ENCODE measurements at places on chromosomes 6 and 20.

- no peak for DNase-seq
These were observed 9.7 kb upstream of the WFDC8 start for GRCh38 chr20:45588800-45589199.

DNA sequence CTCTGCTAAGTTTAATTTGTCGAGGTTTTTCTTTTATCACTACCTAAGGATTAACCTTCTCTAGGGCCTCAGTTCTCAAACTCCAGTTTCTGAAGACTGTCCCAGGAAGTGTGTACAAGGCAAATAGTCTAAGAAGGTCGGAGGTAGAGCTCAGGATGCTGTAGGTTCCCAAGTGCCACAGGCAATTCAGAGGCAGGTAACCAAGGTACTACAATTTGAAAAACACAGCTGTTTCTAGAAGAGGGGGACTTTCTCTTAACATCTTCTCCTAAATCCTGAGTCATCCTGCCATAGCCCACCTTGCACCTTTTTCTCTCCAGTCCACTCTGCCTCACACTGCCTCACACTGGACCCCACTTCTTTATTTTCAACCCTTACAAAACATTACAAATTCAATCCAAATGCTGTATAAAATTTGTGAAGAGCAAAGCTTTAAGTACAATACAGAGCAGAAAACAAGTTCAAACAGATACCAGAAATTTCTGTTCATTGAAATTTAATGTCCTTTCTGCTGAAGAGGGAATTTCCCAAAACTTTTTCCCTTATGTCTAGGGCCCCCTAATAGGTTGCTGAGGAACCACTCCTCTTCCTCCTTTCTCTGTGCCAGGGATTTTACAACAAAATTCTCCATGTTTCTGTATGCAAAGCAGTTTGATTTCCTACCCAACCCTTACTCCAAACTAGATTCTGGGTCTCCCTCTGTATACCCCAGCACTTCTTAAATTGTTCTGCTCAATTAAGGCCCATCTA is 43.0 kb downstream of the FRK start:
- peak; percentile 58 for DNase-seq

GRCh38 chr6:82178077-82178758 is 69.3 kb downstream of the IBTK start:
- DNase-seq, result peak; percentile 56

DNA sequence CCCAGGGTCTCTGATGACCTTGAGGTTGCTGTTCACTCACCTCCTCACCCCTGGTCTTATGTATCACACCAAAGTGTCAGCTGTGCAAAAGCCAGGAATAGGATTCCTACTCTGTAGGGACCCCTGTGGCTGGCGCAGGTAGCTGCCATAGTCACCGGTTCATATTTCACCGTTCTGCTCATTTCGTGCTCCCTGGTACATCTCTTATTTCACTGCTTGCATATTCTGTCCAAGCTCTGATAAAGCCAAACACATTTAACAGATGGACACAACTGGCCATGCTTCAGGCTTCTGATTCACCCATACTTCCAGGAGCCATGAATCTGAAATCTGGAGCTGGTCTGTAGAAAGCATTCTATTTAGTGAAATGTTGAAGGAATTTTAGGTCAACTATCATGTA is 20.5 kb downstream of the SLC22A3 start:
- DNase-seq, result no peak

- DNase-seq, result no peak
These were observed 346.3 kb upstream of the SULF2 start for GRCh38 chr20:48131581-48131980.

- DNase-seq, result peak; percentile 29
These were observed 19.0 kb downstream of the VAPB start for GRCh38 chr20:58407966-58408557.

GRCh38 chr6:145031001-145031400 is 704.3 kb downstream of the EPM2A start:
- DNase-seq, result no peak

DNA sequence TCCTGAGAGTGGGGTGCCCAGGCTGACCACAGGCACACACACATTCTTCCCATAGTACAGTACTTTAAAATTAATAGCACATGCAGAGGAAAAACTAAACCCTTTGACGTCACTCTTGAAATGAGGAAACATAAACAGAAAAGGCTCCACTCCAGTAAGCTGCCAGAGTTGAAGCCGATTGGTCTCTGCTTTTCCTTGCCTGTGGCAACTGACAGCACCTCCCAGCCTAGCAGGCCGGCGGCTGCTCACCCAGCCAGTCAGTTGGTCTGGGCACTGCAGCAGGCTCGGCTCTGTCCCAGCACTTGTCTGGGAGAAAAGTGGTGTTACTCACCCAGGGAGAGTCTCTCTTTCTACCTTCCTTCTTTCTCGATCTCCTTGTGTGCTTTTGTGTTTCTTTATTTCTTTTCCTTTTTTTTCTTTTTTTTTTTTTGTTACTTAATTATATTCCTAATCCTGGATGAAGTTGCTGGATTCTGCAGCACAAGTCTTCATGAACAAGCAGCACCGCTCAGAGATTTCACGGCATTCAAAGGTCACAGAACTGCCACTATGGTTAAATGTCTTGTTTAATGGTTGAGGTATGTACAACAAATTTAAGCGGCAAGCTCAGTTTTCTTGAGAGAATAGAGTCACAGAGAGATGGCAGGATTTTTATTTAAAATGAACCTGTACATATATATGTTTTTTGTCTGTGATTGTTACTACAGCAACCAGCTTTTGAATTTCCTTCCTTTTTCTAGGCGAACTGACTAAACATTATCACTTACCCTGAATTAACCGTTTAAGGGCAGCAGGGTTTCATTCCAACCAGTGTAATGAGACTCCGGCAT is at the start of gene PDE7B:
PDE7B (plus strand) TSS at position 260 of the 830 bp plus-strand sequence.
- peak; percentile 92 for DNase-seq
